ENCODE measurements at places on chromosomes 7 and 10.

DNA sequence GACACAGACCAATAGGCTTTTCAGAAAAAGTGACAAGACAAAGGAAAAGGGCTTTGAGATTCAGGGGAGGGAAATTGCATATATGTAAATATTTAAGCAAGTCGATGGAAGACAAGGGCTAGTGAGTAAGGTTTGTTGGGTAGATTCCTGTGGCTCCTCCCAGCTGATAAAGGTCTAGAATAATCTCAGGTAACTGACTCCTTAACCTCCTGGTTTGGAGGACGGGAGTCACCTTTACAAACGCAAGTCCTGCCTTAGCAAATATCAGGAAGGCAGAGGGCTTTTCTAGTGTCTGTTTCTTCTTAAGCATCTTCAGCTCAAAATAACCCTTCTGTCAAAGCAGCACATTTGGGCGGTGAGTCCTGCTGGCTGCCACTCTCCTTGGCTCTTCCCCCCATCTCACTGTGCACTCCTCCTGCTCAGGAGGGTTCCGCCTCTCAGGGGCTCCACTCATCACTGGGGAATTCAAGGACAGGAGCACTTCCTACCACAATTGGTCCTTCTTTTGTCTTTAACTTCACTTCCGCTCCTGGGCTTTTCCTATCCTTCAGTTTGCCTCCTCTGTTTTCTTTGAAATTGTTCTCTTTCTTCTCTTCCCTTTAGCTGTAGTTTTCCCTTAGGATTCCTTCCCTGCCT is 496.3 kb upstream of the KLF6 start:
- no peak for DNase-seq

DNA sequence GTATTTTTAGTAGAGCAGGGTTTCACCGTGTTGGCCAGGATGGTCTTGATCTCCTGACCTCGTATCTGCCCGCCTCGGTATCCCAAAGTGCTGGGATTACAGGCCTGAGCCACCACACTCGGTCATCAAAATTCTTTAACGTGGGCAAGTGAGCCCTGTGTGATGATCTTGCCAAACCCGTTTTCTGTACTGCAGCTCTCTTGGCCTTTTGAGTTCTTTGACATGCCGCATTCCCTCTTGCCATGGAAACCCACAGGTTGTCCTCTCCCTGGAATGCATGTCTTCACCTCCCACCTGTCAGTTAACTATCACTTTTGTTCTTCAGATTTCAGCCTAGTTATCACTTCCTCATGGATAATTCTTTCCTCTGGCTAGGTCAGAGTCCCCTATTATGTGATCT is 5.0 kb downstream of the NUP205 start:
- DNase-seq, result no peak

DNA sequence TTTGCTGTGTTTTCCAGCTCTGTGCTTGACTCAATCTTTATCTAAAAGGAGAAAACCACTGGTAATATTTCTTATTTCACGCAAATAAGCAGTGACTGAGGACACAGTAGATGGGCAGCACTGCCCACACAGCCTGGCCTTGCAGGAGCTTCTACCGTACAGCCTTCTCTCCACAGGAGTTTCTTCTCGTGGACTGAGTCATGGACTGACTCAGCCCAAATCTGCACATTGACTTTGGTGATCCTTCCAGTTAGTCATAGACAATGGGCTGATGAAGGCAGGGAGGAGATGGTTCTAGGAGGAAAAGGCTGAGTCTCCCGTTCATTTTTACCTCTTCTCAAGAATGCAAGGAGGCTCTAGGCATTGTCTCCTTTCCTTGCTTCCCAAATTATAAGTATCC is 200.7 kb downstream of the RAPGEF5 start:
- DNase-seq, result no peak

DNA sequence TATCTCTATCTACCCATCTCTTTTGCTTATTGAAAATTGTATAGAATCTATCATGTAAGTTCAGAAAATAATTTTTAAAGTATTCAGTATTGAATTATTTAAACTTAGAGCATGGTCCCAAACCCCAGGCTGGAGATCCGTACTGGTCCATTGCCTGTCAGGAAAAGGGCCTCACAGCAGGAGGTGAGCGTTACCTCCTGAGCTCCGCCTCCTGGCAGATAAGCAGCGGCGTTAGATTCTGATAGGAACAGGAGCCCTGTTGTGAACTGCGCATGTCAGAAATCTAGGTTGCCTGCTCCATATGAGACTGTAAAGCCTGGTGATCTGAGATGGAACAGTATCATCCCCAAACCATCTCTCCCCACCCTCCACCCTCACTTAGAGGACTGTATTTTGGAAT is 266.0 kb upstream of the CNTNAP2 start:
- no peak for DNase-seq

GRCh38 chr10:116311706-116312490 is 12.3 kb upstream of the CCDC172 start:
- no peak for DNase-seq

- DNase-seq, result no peak
Measured at GRCh38 chr7:74047804-74048380, 19.9 kb downstream of the ELN start.

GRCh38 chr7:136293272-136293671 is 316.1 kb upstream of the MTPN start:
- no peak for DNase-seq

DNA sequence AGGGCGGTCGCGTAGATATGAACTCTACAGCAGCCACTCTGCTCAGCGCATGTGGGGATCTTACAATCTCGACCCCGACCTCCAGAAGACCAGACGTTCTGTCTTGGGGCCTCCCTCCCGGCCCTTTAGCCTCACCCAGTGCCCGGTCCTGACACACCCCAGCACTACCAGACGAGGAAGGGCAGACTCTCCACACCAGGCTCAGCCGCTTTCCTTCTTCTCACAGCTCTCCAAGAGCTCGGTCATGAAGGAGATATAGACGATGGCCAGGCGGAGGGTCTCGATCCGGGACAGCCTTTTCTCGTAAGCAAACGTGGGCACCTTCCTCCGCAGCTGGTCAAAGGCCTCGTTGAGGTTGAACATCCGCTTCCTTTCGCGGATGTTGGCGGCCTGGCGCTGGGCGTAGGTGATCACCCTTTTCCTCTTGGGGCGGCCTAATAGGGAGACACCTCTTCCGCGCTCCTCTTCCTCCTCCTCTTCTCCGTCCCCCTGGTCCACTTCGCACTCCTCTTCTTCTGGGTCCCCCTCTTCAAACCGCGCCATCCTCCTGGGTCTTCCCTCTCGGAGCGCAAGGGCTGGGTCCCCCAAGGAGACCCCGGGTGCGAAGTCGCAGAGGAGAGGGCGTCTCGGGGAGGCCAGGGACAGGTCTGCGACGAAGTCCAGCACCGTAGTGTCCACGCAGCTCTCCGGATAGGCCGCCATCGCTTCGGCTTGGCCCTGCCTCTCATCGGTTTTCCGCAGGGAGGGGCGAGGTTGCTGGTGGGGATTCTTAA is at the start of gene FERD3L:
Gene FERD3L (minus strand): TSS at position 761 of the 773 bp plus-strand sequence. CDS start 59 bp downstream, at position 702.
- DNase-seq, result no peak

DNA sequence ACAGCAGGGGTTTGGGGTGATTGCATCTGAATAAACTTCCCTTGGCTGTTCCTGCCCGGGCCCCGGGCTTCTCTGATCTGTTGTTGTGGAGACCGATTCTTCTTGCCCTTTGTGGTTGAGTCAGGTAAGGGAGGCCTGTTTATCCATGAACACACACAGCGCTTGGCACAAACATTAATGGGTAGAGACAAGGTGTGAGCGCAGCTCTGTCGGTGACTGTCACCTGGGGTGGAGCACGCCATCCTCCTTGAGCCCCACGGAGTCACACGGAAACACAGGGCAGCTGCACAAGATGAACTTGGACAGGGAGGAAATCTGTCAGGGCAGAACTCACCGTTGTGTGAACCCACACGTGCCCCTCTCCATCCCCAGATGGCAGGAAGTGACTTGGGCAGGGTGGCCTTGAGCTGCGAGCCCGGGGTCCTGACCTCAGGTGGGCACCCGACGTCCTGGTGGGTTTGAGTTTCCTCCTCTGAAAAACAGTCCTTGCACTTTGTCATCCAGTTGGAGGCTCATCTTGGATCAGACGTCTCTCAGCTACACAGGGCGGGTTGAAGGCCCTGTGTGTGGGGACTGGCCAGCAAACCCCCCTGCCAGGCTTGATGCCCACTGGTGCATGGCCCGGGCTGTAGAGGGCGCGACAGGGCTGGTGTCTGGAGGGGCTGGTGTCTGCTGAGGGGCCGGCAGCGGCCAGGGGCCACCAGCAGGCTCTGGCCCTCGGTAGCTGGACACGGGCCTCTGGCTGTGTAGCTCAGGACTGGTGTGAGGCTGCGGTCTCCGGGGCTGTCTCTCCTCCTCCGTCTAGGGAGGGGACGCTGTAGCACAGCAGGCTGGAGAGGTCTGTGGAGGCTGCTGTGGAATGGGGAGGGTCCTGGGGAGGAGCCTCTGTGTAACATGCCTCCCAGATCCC is 24.2 kb upstream of the SHH start:
- DNase-seq, result peak; percentile 14

- DNase-seq, result no peak
Measured at GRCh38 chr7:156003220-156004162, 191.2 kb upstream of the SHH start.

DNA sequence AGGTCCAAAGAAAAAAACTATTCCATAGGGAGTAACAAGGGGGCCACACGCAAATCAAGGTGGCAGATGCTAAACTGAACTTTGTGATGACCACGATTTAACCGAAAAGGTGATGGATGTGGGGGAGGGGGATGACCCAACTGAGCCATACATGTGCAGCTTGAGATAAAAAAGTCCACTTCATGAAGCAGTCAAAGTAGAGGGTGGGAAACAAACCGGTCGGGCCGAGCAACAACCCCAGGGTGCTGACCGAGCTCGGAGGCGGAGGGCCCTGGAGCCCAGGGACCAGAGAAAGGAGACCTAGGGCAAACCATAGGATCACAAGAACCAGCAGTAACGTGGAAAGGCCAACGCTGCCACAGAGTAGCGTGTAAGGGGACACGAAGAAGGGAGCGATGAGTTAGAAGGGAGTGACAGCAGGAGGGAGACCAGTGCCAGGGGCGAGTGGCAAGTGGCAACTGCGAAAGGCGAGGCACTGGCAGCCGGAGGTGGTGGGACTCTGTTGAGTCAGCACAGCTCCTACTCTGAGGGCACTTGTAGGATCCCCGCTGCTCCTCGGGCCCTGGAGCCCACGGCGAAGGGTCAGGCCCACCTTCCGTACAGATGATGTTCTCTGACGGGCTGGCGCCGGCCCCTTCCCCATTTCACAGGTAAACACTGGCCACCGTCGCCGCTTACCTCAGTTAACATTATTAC is 540 bp downstream of the SNX13 start:
- DNase-seq, result peak; percentile 61

DNA sequence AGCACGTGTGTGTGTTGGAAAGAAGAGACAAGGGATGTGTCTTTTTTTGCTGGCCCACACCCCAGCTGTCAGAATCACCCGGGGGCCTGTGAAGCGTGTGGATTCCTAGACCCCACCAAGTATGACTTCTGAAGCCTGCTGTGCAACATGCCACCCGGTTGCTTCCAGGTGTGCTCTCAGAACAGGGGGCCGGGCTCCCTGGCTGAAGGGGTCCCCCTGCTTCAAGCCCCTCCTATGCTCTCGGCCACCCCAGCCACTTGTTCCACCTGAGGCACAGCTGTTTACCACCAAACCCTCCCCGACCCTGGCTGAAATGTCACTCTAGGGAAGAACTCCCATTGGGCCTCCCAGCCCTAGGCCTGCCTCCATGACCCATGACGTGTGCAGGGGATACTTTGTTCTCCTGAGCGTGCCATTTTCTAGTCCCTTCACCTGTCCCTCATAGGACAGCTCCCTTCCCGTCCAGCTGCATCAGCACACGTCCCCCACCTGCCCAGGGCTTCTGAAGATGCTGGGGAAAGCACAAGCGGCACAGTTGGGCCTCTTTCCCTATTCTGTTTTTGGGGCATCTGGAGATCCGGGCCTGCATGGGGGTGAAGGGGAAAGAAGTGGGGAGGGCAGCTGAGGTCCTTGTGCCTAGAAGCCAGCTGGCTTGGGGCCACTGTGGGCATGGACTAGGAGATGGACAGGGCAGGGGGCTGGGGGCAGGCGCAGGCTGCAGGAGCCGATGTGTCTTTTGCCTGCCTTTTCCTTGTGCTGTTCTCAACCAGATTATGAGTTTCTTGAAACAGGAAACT is 33.3 kb downstream of the CRHR2 start:
- no peak for DNase-seq

GRCh38 chr10:100631192-100631591 is 95.4 kb downstream of the HIF1AN start:
- no peak for DNase-seq

GRCh38 chr7:77537778-77538280 is 734 bp downstream of the PTPN12 start:
- peak; percentile 49 for DNase-seq

- DNase-seq, result no peak
Measured at GRCh38 chr10:72298592-72299519, 25.1 kb downstream of the DDIT4 start.

- DNase-seq, result no peak
Measured at GRCh38 chr10:104066945-104067344, 18.7 kb downstream of the COL17A1 start.

GRCh38 chr7:9937944-9938631 is 1035.6 kb upstream of the PHF14 start:
- no peak for DNase-seq

- DNase-seq, result no peak
Measured at GRCh38 chr10:25682203-25682851, 251.7 kb upstream of the MYO3A start.

DNA sequence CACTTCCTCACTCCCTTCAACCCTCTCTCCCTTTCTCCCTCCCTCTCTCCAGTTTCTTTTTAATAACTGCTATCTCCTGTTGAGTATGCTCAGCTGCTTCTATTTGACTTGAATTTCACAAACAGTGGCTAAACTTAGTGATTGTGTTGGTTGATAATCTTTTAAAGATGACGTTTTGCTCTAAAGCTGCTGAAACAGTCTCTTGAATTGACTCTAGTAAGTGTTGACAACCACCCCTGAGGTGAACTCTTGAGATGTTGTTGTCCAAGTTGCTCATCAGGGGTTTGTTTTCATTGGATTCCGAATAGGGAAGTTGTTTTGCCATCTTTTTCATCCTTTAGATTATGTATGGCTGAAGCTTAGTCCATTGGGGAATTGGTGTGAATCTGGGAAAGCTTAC is 176.2 kb downstream of the TWIST1 start:
- DNase-seq, result no peak

DNA sequence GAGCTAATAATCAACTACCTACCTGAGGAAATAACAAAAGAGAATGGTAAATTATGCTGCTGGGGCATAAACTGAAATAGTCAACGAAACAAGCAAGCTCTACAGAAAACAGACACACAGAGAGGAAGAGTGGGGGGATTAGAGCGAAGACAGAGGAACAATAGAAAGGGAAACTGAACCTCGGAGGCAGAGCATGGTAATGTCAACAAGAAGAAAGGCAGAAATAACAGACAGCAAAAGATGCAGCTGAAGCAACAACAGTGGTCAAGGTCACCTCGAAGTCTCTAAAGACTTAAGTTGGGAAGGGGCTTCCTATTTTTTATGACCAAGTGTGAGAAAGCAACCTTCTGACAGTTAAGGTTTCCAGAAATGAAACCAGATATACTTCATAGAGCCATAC is 177.0 kb downstream of the ZNF438 start:
- no peak for DNase-seq

GRCh38 chr7:85023916-85024315 is 162.9 kb downstream of the SEMA3D start:
- DNase-seq, result no peak
